Vagina (tissue), 2 donors: ENCODE measurements at places on chromosomes 7 and 10.

DNA sequence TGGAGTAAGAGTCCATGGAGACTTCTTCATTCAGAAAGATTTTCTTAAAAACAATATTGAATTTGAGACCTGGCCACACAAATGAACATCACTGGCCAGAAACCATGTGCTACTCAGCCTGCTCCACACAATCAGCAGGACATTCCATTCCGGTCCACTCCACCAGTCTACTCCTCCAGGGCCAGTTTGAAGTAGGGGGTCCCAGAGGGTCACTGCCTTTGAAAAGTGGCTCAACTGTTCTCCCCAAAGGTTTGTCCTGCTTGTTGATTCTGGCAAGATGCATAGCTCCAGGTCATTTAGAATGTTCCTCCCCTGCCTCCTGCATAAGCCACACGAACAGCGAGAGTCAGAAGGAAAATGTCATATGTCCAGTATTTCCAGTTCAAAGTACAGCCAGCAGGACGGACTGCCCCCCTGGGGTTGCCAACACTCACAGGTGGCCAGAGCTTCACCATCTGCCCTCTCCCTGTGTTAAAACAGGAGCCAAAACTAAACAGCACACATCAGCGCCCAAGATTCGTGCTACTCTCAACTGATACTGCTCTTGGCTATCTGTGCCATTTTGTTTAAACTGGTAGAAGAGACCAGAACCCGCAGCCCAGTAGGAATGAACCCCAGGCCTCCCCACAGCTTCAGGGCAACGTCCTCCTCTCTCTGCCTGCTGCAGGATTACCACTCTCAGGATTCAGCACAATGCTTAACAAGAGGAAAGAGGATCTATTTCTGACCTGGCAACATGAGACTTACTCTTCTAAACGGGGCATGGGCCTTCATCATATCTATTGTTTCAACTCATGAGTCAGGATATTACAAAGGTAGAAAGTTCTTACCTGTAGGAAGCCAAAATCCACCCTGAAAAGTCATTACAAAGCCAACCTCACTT lies 11.3 kb downstream of the GRB10 start:
- peaks cover 9% of the 10 kb centered on the region for H3K4me1 ChIP-seq
- DNase-seq, result no peak
- no peak overlapping the region for H3K4me3 ChIP-seq
- no peak overlapping the region for H3K27ac ChIP-seq
- H3K36me3 ChIP-seq, result no peaks in the 10 kb centered on the region

GRCh38 chr10:118036281-118036875 lies 10.4 kb downstream of the RAB11FIP2 start:
- peaks cover 11% of the 10 kb centered on the region for H3K4me1 ChIP-seq
- H3K4me3 ChIP-seq, result no peak overlapping the region
- no peaks in the 10 kb centered on the region for H3K27me3 ChIP-seq
- H3K36me3 ChIP-seq, result peaks cover 11% of the 10 kb centered on the region
- no peak overlapping the region for H3K27ac ChIP-seq

DNA sequence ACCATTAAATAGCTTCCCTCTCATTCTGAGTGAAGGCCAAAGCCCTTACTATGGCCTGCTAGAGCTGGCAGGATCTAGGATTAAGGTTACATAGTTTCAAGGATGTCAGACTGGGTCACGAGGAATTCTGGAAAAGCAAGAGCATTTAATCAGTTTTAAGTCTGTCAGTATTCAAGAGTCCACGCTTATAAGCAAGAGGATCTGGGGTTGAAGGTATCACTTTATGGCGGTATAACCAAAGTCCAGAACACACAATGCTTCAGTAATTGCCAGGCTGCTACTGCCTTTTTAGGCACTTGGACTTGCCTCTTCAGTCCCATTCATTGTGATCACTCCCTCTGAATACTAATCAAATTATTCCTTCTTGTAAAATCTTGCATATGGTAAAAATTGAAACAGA lies 101.0 kb downstream of the HBP1 start:
- no peak overlapping the region for H3K4me3 ChIP-seq
- no peaks in the 10 kb centered on the region for H3K36me3 ChIP-seq
- no peak overlapping the region for H3K27ac ChIP-seq
- no peaks in the 10 kb centered on the region for H3K4me1 ChIP-seq

- H3K27me3 ChIP-seq, result no peaks in the 10 kb centered on the region
- no peak for DNase-seq
- no peaks in the 10 kb centered on the region for H3K36me3 ChIP-seq
- peaks cover 5% of the 10 kb centered on the region for H3K4me1 ChIP-seq
- no peak overlapping the region for H3K4me3 ChIP-seq
Measured at GRCh38 chr7:121797657-121798452, 75.1 kb upstream of the PTPRZ1 start.

GRCh38 chr10:44510379-44511115 lies 125.7 kb upstream of the CXCL12 start:
- H3K27me3 ChIP-seq, result no peaks in the 10 kb centered on the region
- no peak overlapping the region for H3K4me3 ChIP-seq
- H3K4me1 ChIP-seq, result no peaks in the 10 kb centered on the region
- H3K36me3 ChIP-seq, result no peaks in the 10 kb centered on the region
- H3K27ac ChIP-seq, result no peak overlapping the region
- DNase-seq, result no peak

DNA sequence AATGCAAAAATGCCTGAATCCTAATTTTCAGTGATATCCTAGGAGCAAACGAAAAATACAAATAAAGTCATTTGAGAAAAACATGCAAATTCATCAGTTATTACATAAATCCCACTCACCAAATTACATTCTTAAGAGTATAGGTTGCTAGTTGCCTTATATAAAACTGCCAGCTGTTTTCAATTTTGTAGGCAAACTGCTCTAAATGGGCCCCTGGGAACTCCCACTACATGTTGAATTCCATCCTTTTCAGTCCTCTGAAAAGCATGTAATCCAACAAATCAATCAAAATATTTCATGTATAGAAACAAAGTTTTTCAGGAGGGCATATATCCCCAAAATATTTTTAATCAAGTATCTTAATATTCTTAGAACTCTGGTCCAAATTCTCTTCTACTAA lies 2.1 kb upstream of the JMJD1C start:
- H3K27me3 ChIP-seq, result no peaks in the 10 kb centered on the region
- H3K36me3 ChIP-seq, result no peaks in the 10 kb centered on the region
- H3K27ac ChIP-seq, result no peak overlapping the region
- no peak for DNase-seq

GRCh38 chr7:2307690-2308107 lies 6.5 kb downstream of the SNX8 start:
- peaks cover 8% of the 10 kb centered on the region for H3K4me1 ChIP-seq
- H3K36me3 ChIP-seq, result no peaks in the 10 kb centered on the region
- H3K27me3 ChIP-seq, result no peaks in the 10 kb centered on the region
- no peak overlapping the region for H3K4me3 ChIP-seq
- no peak overlapping the region for H3K27ac ChIP-seq

- peaks cover 7% of the 10 kb centered on the region for H3K4me1 ChIP-seq
- peak overlapping the region; percentile 52 for H3K27ac ChIP-seq
- no peak overlapping the region for H3K4me3 ChIP-seq
- DNase-seq, result no peak
- no peaks in the 10 kb centered on the region for H3K27me3 ChIP-seq
Measured at GRCh38 chr10:70193391-70193844, 23.1 kb upstream of the SAR1A start.

DNA sequence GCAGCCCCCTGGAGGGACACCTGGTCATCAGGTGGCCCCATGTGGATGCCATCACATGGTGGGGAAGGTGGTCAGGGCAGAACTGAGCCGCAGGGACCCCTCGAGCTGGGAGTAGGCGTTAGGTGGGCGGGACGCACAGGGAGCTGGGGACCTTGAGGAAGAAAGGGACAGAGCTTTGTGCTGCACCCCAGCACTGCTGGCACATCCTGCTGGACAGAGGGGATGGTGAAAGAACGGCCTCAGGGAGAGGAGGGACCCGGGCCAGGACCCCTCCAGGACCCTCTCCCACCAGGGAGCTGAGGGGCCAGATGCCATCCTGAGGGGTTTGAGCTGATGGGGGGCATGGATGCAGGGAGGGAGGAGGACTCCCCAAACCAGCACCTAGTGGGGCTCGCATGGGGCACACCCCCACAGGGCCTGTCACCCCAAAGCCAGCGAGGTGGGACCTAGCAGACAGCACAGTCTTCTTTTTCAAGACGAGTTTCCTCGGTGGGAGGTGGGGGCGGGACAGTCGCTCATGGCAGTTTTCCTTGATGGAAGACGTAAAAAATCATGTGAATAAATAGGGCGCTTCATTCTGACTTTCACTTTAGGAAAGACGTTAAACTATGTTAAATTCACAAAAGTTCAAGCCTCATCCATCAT lies 43.3 kb downstream of the STK32C start:
- no peak for DNase-seq
- H3K4me3 ChIP-seq, result no peak overlapping the region
- no peak overlapping the region for H3K27ac ChIP-seq

- H3K27me3 ChIP-seq, result no peaks in the 10 kb centered on the region
- no peak overlapping the region for H3K4me3 ChIP-seq
- no peaks in the 10 kb centered on the region for H3K36me3 ChIP-seq
- H3K27ac ChIP-seq, result no peak overlapping the region
- DNase-seq, result no peak
- peaks cover 3% of the 10 kb centered on the region for H3K4me1 ChIP-seq
Measured at GRCh38 chr10:114653926-114654325, 4.1 kb downstream of the ABLIM1 start.

GRCh38 chr7:101632641-101633040 lies 3.5 kb upstream of the MYL10 start:
- no peak overlapping the region for H3K4me3 ChIP-seq
- H3K27me3 ChIP-seq, result no peaks in the 10 kb centered on the region
- no peaks in the 10 kb centered on the region for H3K36me3 ChIP-seq
- no peaks in the 10 kb centered on the region for H3K4me1 ChIP-seq
- H3K27ac ChIP-seq, result no peak overlapping the region
- no peak for DNase-seq

- no peaks in the 10 kb centered on the region for H3K36me3 ChIP-seq
- H3K4me3 ChIP-seq, result no peak overlapping the region
- peaks cover 33% of the 10 kb centered on the region for H3K4me1 ChIP-seq
- peak; percentile 81 for DNase-seq
Measured at GRCh38 chr10:128924918-128925317, 542.1 kb upstream of the MGMT start.

GRCh38 chr10:47031211-47031900 lies 120.1 kb downstream of the PTPN20 start:
- no peak overlapping the region for H3K4me3 ChIP-seq
- H3K4me1 ChIP-seq, result no peaks in the 10 kb centered on the region
- DNase-seq, result no peak

DNA sequence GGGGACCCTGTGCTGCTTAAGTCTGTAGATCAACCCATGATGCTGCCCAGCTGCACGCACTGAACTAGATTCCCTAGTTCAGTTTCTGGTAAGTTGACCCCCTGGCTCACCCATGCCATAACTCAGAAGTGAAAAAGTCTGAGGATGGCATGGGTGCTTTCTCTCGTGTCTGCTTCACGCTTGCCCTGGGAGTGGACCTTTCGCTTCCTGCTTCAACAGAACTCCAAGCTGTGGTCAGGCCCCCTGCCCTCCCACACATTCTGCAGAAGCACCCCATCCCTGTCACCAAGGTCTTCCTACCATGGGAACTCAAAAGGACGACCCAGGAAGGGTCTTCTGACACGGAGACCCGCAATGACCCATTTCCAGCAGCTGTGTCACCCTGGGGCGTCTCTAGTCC lies 39.9 kb downstream of the LRRC18 start:
- no peaks in the 10 kb centered on the region for H3K27me3 ChIP-seq
- H3K27ac ChIP-seq, result no peak overlapping the region
- H3K36me3 ChIP-seq, result no peaks in the 10 kb centered on the region
- DNase-seq, result peak; percentile 56
